ENCODE measurements at places on chromosomes 7 and 10.

DNA sequence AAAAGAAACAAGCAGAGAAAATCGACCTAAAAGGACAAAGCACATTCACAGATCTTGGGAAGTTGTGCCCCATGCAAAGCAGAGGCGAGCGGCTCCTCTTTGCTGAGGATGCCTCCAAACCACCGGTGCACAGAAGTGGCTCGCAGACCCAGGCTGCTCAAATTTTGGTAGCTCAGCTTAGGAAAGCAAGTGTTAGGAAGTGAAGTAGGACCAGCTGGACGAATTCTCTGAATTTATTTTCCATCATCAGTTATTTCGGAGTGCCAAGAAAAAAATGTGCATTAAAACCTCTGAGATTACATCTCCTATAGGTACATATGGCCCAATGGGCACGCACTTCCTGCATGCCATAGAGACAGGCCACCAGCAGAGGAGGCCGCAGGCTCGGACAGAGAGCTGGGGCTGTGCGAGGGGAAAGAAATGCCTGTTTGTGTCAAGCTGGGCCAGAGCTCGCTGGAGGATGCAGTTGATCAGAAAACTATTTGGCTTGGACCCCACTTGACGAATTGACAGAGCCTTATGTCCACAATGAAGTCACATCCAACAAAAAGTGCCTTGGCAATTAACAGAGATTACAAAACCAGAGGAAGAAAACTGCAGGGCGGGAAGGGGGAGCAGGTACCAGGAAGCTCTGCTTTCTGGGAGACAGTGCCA, 122.3 kb upstream of the LYZL2 start:
- DNase-seq = peak; percentile 67

DNA sequence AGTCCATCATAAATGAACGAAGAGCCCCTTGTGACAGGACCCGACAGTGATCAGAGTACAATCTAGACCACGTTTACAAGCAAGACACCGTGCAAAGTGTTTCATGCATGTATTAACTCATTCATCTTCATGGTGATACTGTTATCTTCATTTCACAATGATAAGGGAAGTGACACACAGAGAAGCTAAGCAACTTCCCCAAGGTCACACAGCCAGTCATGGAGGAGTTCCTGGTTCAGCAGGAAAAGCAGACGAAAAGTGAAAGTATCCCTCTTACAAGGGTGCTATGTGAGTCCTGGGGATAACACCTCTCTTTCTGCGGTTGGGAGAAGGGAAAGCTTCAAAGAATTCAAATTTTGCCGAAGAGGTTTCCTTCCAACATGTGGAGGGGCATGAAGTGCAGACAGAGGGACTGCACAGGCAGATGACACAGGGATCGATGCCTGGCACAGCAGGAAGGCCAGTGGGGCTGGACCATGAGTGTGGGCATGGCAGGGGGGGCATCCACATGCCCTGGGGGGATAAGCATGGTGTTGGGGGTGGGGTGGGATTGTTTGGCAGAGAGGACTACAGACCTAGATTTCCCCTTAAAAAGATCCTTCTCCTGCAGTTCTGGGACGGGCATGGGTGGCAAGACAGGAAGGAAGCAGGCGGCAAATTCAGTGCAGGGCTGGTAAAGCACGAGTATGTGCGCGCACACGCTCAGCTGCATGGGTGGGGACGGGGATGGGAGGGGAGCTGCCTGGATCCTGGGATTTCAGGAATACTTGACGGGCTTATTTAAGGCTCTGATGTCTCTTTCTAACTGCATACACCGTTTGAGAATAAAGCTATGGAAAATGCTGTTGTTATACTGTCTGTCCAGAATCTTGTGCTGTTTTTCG, 33.5 kb upstream of the DDC start:
- no peak for DNase-seq

- DNase-seq = no peak
These were observed 171.9 kb upstream of the LRRN3 start for GRCh38 chr7:110918949-110919548.

- no peak for DNase-seq
These were observed 535.9 kb downstream of the TFEC start for GRCh38 chr7:115494529-115495147.
